ENCODE measurements at places on chromosomes 5 and 9.

GRCh38 chr5:102855681-102856388, 100.7 kb downstream of the PAM start:
- DNase-seq: no peak

DNA sequence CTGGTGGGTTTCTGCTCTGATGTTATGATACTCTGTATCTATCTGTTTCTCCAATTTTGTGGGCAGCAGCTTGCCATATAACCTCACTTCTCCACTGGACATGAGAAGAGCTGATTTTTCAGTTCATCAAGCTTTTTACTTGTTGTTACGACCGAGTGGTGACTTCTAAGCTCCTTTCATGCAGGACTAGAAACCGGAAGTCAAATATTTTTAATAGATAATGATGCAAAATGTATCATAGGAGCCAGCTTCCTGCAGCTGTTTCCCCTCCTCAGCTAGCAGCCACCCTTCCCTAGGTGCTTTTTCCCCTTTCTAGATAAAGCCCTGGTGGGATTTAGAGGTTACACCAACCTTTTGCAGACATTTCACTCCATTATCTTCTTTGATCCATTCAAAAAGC, 17.0 kb upstream of the ADAM19 start:
- peak; percentile 82 for DNase-seq

DNA sequence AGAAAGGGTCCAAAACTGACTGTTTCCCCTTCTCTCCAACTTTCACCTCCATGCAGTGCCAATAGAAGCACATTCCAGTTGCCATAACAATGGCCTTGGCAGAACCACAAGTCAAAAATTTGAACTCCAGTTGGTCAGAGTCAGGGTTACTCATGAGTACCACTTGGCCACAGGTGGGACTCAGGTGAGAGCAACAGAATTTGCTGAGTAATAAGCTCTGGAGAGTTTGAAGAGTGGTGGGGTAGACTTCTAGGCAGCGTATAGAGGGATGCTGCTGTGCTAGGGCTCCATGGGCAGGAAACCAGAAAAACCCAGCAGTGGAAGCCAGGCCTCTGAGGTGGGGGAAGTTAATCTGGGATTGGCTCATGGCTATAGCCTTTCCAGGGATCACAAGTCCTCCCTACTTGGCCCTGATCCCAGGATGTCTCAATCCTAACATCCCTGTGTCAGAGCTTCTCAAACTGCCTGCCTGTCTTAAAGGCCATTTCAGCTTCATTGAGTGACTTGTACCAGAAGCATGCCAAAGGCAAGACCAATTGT, 30.2 kb downstream of the SNX18 start:
- DNase-seq: no peak

DNA sequence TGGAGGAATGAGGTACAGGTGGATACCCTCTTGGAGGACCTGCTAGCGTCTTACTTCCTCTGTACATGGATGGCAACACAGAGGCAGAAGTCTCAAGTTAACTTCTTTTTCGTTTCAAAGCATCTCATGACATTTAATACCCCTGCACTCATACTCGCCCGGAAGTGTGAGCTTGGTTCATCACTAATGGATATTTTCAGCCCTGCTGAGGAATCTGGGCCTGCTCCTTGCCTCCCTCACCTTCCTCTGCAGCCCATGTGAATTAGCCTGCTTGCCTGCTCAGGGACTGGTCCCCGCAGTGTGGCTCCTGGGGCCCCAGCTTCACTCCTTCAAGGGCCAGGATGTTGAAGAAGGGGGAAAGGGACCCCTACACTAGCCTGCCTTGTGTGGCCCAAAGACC, 34.1 kb downstream of the GADD45G start:
- no peak for DNase-seq

DNA sequence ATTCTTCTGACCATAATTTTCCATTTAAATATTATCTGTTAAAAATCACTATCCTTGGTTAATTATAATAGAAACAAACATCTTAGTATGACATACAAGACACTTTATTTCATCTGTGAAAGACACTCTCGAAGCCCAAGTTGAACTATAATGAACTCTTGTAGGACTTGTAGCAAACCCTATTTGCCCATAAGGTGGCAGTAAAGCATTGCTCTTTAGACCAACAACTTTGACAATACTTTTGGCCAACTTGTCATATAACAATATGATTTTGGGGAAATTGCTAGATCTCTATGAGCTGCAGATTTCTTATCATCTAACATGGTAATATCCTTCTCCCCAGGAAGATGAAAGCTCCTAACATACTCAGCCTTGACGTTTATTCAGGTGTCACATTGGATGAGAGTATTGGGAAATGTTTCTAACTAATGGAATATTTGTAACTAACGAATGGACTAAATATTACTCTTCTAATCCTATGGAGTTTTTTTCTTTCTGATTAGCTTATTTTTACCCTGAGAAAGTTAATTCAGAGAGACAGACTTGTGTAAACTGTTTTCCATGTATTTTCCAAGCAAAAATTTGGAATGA, 11.0 kb downstream of the SPINK14 start:
- DNase-seq: peak; percentile 71

DNA sequence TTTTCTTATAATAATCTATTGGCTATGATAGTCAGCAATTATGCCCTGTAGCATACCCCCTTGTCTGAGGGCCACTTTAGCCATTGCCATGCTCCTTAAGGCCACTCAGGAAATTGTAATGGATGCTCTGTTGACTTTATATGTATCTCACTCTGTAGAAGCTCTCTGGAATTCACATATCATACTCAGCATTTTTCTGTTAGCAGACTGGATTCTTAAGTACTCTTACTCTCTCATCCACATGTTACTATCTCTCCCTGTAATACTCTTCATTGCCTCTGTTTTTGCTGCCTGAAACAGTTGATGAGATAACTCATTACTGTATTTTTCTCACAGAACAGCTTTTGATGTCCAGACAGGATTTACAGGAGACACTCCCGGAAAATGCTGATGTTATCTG, 24.2 kb downstream of the TMEM232 start:
- no peak for DNase-seq

GRCh38 chr5:36392818-36393217, 91.1 kb upstream of the RANBP3L start:
- no peak for DNase-seq

GRCh38 chr5:167898361-167899042, 392.9 kb upstream of the WWC1 start:
- no peak for DNase-seq

- no peak for DNase-seq
These were observed 72.3 kb upstream of the STARD4 start for GRCh38 chr5:111584651-111585050.

DNA sequence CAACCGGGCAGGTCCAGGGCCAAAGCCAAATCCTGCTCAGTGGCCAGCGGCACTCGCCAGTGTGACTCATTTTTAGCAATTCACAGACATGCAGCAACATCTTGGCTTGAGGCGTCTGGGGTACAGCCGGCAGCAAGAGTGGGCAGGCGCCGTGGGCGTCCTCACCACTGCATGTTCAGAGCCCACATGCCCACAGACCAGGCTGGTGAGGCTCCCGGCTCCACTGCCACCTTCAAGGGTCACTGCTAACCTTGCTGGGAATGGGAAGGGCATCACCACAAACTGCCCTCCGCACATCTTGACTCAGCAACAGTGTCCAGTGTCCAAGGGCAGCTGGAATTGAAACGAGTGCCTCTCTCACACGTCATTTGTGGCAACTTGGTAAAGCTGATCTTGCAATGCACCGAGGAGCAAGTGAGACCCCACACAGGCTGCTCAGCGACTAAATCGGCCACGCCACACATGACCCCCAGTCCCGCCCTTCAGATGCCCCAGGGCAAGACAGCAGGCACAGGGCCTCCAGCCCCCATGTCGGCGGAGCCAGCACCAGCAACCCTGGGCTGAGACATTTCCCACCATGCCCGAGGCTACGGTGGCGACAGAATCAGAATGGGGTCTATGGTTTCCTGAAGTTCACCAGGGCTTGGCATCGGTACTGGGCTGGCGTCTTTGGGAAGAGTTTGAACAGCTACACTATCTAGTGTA, 140.3 kb downstream of the ROR2 start:
- DNase-seq: no peak

GRCh38 chr5:146001544-146002190, 65.3 kb downstream of the SH3RF2 start:
- DNase-seq: no peak

GRCh38 chr5:36070687-36071571, 4.2 kb upstream of the UGT3A2 start:
- peak; percentile 25 for DNase-seq

GRCh38 chr5:52428977-52429489, 358.7 kb upstream of the ITGA1 start:
- DNase-seq: no peak

GRCh38 chr9:121692606-121693387, 41.4 kb downstream of the DAB2IP start:
- DNase-seq: peak; percentile 26

- DNase-seq: no peak
These were observed 13.9 kb upstream of the HAND1 start for GRCh38 chr5:154491941-154492340.

- DNase-seq: no peak
These were observed 66.1 kb downstream of the NPR3 start for GRCh38 chr5:32777222-32777621.

DNA sequence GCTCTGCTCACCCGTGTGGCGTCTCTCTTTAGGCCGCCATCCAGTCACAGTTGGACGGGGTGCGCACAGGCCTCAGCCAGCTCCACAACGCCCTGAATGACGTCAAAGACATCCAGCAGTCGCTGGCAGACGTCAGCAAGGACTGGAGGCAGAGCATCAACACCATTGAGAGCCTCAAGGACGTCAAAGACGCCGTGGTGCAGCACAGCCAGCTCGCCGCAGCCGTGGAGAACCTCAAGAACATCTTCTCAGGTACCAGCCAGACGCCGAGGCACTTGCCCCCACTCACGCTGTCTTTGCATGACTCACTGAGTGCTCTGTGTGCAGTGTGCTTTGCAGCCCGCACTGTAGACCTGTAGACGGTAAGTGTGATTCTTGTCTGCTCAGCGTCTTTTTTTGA, 4.5 kb downstream of the EXOC3 start:
- no peak for DNase-seq

GRCh38 chr5:150118561-150119229, 32.3 kb upstream of the CSF1R start:
- DNase-seq: no peak

DNA sequence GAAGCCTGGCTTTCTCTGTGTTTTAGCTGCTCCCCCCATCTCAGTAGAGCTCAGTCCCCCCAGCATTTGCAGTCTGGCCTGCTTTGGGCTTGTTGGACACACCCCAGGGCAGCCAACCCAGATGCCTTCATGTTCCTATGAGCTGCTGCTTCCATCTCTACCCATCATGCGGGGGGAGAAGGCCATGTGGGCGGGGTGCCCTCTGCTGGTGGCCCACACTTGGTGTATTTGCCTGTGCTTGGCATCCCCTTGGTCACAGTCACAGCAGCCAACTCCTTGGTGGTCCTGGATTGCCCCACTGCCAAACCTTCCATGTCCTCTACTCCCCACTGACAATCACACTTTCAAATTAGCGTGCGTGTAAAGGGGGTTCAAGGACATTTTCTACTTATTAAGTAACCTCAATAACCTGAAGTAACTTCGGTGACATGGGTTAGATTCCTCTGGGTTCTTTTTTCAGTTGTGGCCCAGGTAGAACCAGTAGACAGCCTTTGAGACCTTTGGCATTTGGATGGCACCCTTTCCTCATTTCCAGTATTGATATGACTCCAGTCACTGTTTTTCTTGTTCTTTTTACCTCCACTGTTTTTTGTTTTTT, 42.8 kb downstream of the SNX30 start:
- peak; percentile 84 for DNase-seq

DNA sequence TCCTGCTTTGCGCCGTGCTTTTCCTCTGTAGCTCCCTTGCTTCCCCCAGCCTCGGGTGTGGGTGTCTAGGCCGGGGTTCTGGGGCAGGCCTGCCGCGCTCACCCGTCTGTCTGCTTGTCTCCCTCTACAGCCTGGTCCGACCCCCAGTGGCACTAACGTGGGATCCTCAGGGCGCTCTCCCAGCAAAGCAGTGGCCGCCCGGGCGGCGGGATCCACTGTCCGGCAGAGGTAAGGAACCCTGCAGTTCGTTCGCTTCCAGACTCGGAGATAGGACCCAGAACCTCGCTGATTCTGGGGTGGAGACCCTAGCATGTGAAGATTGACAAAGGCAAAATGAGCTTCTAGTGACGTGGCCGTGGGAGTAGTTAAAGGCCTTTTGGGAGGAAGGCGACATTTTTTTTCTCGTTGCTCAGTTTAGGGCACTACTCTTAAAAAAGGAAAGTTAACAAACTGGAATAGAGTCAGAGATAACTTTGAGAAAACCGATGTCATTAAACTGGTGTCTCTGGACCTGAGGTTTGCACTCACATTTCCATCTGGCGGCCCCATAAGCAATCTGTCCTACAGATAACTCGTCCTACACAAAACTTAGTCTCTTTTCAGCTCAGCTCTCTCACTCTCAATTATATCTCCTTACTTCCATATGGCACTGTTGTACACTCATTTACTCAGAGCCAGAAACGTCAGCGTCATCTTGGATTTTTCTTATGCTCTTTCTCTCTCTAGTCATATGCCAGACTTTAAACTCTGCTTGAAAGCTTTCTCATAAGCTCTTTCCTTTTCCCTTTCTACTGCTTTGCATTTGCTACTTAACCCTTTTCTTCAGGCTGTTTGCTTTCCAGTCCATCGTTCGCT, 561 bp downstream of the SEC61B start:
- DNase-seq: no peak

- no peak for DNase-seq
These were observed 40.2 kb upstream of the ZNF354A start for GRCh38 chr5:178770621-178771020.

DNA sequence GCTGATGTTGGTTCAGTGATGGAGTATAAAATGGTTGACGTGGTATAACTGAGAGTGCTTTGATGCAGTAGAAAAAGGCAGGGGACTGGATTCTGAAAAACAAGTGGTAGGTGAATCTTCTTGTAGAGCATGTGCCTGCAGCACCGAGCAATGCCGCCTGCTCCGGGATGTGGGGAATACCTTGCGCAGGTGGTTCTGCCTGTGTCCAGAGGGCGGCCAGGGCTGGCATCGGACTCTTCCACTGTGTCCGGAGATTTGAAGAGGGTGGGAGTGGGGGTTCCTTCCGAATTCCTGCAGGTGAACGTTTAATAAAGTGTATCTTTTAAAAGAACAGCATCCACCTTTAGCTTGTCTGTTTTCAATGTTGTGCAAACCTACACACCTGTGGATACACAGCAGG, 238.0 kb downstream of the FANCC start:
- DNase-seq: no peak

DNA sequence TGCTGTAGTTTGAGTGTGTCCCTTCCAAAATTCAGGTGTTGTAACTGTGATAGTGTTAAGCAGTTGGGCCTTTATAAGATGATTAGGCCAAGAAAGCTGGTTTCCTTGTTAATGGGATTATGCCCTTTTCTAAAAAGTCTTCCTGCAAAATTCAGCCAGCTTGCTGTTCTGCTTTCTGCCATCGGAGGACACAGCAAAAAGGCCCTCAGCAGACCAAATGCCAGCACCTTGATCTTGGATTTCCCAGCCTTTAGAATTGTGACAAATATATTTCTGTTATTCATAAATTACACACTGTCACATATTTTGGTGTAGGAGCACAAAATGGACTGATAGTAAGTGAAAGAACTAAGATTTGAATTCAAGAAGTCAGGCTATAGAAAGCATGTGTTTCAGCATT, 203.2 kb downstream of the IZUMO3 start:
- DNase-seq: no peak
